Fibroblast of skin of left quadriceps (primary cell): ENCODE measurements at places on chromosomes 2 and 18.

DNA sequence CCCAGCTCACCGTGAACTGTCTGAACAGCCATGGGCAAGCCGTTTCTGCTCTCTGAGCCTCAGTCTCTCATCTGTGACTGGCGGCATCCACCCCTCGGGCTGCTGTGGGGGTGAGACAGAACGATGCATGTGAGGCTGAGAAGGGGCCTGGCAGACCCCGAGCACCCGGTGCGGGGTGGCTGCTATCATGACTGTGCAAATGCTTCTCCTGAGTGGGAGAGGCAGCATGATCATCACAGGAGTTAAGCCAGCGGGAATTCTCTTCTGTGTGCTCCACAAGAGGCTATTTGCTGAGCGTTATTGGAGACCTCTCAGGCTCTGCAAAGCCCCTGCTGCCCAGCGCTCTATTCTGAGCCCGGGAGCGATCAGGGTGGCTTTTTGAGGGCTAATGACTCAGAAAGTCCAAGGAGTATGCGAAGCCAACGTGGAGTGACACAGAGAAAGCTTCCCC lies 45.8 kb upstream of the ID2 start:
- no peak for DNase-seq

- no peak for DNase-seq
These were observed 15.5 kb upstream of the DAPL1 start for GRCh38 chr2:158779621-158780020.

GRCh38 chr18:59481436-59481835 lies 122.4 kb upstream of the LMAN1 start:
- peak; percentile 38 for DNase-seq

DNA sequence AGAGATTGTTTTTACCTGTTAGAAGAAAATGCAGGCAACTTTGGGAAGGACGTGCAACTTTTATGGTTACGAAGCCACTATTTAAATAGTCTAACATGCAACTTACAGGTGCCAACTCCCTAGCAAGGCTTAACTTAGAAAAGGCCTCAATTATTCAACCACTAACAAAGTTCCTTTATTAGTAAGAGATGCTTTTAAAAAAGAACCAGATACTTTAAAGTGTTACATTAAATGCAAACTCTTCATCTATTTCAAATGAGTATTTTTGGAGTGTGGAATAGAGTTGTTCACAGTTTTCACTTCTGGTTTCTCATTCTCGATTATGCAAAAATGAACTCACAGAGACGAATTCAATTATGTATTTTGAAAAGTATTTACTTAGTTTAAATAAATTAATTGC lies 51.7 kb downstream of the PELI1 start:
- no peak for DNase-seq

DNA sequence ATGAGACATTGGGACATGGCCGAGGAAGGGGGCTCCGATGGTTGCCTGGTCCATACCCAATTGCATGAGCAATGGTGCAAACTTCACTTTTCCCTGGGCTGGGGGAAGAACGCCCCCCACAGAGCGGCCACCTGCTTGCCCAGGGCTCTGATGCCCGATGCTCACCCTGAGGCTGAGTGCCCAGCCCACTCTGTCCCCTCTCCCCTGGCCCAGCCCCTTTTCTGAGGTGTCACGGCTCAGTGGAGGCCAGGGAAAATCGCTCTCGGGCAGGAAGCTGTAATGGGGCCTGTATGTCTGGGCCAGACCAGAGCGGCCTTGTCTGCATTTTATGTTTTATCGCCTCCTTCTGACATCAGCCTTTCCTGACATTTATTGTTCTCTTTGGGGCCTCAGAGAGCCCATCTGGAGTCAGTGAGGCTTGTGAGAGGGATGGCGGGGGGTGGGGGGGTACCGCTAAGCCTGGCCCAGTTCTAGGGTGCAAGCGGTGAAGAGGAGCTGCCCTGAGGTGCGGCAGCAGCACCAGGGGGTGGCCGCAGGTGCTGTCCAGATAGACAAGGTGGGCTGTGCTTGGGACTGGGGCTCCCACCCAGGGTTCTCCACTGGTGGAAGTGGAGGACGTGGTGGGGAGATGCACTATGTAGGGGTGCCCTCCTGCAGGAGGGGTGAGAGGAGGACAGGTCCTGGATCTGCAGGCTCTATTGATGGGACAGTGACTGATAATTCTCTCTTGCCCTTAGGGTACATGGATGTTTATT lies 46.2 kb downstream of the INHBB start:
- DNase-seq, result no peak

DNA sequence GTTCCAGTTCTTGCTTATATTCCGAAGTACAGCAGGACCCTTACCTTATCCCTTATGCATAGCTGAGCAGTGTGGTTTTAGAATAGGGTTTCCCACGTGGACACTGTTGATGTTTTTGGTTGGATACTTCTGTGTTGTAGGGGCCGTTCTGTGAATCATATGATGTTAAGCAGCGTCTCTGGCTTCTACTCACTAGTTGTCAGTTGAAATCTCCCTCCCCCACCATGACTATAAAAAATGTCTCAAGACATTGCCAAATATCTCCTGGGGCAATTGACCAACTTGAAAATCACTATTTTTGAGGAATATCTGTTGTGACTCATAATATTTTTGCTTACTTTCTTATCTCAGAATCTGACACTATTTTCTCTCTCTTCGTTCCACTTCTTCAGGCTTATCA lies 713.7 kb downstream of the TSN start:
- no peak for DNase-seq

- no peak for DNase-seq
These were observed 43.3 kb upstream of the PLB1 start for GRCh38 chr2:28452534-28453081.

- no peak for DNase-seq
These were observed 3.2 kb upstream of the MREG start for GRCh38 chr2:216016581-216016980.

GRCh38 chr2:156486147-156486546 lies 50.0 kb downstream of the GPD2 start:
- no peak for DNase-seq

- DNase-seq, result no peak
These were observed 86.6 kb downstream of the POLR1A start for GRCh38 chr2:86019121-86019520.

- DNase-seq, result no peak
These were observed 152.9 kb upstream of the PGAP1 start for GRCh38 chr2:197079414-197079813.

DNA sequence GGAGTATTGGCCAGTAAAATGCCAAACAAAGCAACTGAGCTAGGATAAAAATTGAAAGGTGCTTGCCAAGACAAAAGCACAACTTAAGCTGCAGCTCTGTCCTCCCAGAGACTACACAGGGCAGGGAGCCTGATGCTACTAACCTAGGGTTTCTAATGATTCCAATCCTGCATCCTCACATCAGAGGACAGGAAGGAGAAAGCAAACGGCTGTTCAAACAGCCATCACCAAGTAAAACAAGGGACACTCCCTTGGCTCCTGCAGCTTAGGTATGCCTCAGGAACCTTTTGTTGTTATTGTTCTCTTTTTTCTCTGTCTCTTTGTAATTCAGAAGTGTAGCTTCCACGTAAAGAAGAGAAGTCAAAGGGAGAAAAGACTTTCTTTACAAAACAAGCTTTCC lies 99.5 kb downstream of the TCF4 start:
- no peak for DNase-seq

DNA sequence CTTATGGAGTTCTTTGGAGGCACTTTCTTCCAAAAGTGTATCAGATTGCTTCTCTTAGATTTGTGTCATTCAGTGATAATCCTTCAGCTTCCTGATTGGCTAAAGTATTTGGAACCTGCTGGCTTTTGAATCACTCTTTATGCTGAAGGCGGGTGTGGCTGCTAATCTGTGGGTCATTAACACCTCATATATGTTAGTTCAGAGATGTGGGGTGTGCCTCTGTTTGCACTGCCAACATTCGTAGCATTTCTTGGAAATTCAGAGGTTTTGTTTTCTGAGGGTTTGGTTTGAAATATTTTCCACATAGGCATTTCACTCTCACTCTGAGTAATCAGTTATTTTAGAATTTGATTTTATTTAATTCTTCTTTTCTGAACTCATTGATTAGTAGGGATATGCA lies 1604.4 kb upstream of the ACVR2A start:
- DNase-seq, result no peak

DNA sequence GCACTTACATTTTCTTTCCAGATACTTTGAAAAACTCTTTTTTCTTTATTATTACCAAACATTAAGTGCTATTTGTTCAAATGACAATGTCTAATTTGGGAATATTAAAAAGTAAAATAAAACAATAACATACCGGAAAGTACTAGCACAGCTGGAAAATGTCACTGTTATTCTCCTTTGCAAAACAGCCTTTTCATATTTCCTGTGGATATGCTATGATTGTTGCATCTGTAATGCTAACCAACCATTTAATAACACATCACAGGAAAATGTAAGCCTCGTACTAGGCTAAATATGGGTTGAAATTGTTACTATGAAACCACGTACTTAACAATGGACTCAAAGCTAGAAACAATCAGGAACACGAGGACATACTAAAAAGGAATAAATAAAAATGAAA lies 298.1 kb downstream of the CBLN2 start:
- no peak for DNase-seq

GRCh38 chr18:31513189-31513935 lies 15.4 kb downstream of the DSG2 start:
- DNase-seq, result peak; percentile 39

DNA sequence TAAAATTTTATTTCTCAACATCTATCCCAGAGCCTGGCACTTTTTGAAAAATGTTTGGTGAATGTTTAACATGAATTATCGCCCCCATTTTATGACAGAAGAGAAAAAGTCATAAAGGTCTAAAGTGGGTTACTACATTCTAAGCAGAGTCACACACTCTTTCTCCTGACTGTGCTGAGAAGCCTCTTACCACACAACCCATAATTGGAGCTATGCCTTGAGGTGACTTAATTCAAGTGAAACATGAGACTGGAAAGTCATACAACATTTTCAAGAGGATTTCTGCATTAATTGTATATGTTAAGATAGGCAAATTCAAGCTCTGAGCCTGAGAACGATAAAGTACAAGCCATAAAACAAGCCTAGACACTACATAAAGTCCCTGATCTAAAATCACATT lies 3.1 kb upstream of the DSEL start:
- peak; percentile 63 for DNase-seq

DNA sequence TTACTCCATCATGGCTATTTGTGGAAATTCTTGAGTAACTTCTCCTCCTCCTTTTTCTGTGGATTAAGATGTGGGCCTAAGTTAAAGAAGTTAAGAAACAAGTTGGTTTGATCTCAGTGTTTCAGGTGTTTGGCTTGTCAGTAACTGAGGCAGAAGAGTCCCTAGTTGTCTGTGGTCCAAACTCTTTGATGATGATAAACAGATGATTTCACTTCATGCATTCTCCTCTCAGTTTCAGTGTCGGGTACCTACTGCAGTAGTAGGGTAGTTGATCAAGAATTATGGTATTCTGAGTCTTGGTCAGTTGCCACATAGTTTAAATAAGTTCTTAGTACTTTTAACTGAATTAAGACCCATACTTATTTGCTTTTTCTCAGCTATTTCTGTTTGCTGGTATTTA lies 85.6 kb downstream of the NCOA1 start:
- DNase-seq, result no peak

- DNase-seq, result peak; percentile 20
These were observed 12.8 kb upstream of the IHH start for GRCh38 chr2:219073413-219074129.

GRCh38 chr2:200640176-200640575 lies 54.4 kb downstream of the AOX1 start:
- DNase-seq, result peak; percentile 39

DNA sequence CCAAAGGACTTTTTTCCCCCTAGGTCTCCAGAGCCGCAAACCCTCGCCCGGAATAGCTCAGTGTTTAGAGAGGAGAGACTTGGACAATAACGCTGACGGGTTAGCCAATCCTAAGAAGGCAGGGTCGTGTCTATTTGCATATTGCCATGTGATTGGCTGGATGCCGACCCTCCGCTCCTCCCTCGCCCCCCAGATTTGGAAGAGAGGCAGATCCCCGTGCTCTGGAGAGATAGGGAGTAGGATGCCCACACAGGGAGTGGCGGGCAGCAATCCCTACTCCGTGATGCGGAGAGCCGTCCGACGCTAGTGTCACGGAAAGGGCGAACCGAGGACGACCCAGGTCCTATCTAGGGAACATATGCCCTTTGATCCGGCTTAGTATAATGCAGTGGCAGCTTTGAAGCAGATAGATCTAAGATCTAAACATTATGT lies 1.4 kb downstream of the WNT6 start:
- peak; percentile 60 for DNase-seq

GRCh38 chr2:143117225-143117624 lies 12.0 kb upstream of the ARHGAP15 start:
- no peak for DNase-seq

DNA sequence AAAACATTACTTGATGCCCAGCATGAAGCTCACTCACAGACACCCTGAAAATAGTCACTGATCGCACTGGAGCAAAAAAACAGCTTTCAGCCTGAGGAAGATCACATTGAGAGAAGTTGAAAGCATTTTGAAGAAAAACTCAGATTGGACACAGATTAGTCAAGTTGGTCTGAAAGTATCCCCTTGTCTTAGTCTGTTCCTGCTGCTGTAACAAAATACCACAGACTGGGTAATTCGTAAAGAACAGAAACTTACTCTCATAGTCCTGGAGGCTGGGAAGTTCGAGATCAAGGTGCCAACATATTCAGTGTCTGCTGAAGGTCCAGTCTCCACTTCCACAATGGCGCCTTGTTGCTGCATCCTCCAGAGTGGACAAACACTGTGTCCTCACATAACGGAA lies 14.2 kb upstream of the NDUFV2 start:
- no peak for DNase-seq

- DNase-seq, result no peak
These were observed 70.0 kb downstream of the CAPN13 start for GRCh38 chr2:30737326-30737610.

- DNase-seq, result no peak
These were observed 23.2 kb upstream of the B3GNT7 start for GRCh38 chr2:231372326-231372725.

- peak; percentile 86 for DNase-seq
These were observed 96.8 kb downstream of the VAPA start for GRCh38 chr18:10010611-10011015.

DNA sequence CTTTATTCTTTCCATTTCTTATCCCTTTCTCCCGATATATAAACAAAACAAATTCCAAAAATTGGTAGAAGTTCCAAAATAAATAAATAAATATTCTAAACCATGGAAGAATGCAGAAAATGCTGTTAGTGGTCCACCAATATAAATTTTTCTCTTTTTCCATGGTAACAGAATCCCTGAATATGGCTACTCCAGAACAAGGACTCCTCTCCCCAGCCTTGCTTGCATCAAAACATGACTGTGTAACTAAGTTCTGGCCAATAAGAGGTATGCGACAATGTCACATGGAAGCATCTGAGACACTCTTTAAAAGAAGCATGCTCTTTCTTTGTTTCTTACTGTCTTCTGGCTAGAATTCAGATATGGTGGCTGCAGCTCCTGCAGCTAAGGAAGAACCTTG lies 325.1 kb upstream of the TANK start:
- no peak for DNase-seq

DNA sequence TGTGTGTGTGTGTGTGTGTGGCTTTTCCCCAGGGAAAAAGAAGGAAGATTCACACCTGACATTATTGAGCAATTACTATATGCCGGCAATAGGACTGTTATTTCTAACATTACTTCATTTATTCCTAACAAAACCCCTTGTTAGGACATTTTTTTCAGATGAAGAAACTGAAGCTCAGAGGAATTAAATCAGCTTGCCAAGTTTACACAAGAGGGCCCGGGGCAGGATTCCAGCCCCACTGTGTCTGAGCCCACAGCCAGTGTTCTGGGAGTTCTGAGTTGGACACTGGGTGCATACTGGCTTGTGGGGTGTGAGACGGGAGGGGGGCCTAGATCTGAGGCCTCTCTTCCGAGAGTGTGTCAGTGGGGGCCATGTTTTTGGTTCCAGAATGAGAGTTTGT lies 9.9 kb downstream of the TOGARAM2 start:
- no peak for DNase-seq
